ENCODE measurements at places on chromosomes 5 and 9.

GRCh38 chr9:117073539-117074341 lies 341.1 kb downstream of the ASTN2 start:
- DNase-seq, result peak; percentile 30

DNA sequence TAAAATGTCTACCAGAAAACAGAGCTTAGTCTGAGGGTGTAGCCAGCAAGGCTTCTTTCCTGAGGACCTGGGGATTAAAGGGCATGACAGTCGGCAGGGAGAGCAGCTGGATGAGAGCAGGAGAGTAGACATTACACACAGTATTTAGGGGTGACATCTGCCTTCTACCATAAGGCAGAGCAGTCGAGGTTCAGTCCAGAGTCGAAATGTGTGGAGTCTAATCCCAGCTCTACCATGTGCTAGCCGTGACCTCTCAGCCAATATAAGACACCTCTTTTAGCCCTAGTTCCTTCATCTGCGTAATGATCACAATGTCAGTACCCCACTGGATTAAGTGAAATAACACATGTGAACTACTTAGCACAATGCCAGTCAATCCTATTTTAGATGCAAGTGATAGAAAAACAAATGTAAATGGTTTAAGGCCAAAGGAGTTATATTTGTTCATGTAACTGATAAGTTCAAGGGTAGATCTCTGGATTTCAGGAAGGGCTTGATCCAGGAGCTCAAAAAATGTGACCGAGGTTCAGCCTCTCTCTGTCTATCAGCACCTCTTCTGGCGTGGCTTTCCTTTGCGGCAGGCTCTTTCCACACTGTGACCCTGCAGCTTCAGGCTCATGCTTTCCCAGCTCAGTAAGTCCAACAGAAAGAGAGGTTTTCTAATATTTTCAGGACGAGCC lies 16.2 kb upstream of the CPLX2 start:
- DNase-seq, result no peak

- DNase-seq, result no peak
These were observed 140.5 kb downstream of the SV2C start for GRCh38 chr5:76223696-76224095.

DNA sequence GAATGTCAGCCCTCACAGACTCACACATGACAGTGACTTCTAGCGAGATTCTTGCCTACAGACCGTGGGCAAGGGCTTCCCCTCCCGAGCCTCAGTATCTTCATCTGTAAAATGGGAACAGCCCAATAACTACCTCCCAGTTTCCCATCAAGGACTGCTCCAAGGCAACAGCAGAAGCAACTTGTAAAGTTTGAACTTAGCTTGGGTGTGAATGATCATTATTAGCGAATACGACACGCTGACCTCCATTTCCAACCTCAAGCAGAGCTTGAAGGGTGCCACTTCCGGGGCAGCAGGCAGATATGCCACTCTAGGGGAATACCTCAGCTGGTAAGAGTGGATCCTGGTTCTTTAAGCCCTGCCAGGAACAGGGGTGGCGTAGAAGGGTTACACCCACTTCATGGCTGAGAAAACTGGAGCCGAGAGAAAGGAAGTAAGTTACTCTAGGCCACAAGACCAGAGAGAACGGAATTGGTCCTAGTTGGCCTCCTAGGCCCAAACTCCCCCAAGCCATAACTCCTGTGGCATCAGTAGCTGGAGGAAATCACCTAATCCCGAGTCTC lies 2.0 kb downstream of the RNF44 start:
- DNase-seq, result no peak

DNA sequence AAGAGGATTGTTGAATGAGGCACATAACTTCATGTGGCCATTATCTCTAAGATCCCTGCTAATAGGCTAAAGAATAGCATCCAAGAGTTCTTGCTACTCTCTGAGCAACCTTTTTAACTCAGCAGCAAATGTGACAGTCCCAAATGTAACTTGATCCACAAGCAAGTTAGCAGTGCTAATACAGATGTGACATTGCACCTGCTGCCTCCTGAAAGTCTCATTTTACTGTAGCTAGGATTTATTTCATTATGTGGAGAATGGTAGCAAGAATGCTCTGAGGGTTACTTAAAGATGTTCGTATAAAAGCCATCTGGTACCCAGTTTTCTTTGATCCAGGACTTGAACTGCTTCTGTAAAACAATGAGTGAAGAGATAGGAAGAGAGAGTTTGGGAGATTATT lies 45.8 kb downstream of the CDH10 start:
- DNase-seq, result no peak

- DNase-seq, result no peak
These were observed 239.7 kb upstream of the KLF9 start for GRCh38 chr9:70654144-70654543.

DNA sequence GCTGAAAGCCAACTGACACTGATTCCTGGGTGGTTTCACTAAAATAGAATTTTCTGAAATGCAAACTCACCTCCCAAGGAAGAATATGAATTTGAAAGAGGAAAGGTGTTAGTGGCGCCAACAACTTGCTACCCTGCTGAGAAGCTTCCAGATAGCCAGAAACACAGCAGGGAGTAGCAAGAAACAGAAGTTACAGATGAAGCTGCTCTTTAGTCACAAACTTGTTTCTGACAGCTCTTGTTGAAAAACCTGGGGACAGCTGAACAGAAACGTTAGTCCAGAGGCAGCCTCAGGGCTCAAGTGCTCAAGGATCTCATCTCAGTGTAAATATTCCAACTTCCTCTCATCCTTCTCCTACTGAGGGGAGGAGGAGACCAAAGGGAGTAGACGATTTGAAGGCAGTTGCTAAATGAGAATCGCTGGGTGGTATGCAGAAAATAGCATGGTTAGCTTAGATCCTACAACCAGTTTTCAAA lies 184.1 kb downstream of the PDE4D start:
- no peak for DNase-seq

GRCh38 chr5:58629271-58630159 lies 46.6 kb downstream of the RAB3C start:
- no peak for DNase-seq

DNA sequence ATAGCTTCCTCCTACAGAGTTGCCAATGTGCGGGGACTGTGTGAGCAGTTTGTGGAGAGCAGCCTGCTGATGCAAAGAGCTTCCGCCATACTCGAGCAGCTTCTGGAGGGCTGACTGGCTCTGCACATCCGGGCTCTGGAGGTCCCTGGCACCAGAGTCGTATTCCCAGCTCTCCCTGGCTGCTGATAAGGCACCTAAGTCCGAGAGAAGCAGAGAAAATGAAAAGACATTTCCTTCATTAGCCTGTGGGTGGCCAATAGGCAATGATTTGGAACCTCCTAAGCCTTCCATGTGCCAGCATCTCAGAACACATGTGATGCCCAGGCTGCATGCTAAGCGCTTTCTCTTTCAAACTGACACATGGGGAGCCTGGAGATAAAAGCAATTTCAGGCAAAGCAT lies 94.3 kb downstream of the TSSK1B start:
- DNase-seq, result no peak

GRCh38 chr9:121620777-121621449 lies 30.5 kb upstream of the DAB2IP start:
- no peak for DNase-seq

DNA sequence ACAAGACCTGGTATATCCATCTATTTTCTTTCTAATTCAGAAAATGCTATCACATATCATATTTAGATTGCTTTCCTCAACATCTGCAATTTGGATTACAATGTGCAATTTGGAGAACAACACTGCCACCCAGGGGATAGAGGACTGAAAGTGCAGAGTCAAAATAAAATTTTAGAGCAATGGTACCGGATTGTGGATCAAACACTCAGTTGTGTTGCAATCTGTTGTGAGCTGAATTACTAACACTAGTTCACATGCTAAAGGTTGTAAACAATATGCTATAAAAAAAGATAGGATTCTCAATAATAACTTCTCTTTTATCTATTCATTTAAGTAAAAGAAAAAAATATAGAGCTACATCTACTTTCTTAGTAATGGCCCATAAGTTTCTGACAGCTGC lies 11.9 kb upstream of the SRFBP1 start:
- peak; percentile 69 for DNase-seq

- no peak for DNase-seq
These were observed 25.5 kb downstream of the FOXI1 start for GRCh38 chr5:170131235-170131634.
